ENCODE measurements at places on chromosomes 3 and 15.

- DNase-seq, result no peak
These were observed 78.0 kb downstream of the ALCAM start for GRCh38 chr3:105444725-105445124.

- DNase-seq, result no peak
These were observed 126.3 kb upstream of the TMEM108 start for GRCh38 chr3:132911741-132912415.

DNA sequence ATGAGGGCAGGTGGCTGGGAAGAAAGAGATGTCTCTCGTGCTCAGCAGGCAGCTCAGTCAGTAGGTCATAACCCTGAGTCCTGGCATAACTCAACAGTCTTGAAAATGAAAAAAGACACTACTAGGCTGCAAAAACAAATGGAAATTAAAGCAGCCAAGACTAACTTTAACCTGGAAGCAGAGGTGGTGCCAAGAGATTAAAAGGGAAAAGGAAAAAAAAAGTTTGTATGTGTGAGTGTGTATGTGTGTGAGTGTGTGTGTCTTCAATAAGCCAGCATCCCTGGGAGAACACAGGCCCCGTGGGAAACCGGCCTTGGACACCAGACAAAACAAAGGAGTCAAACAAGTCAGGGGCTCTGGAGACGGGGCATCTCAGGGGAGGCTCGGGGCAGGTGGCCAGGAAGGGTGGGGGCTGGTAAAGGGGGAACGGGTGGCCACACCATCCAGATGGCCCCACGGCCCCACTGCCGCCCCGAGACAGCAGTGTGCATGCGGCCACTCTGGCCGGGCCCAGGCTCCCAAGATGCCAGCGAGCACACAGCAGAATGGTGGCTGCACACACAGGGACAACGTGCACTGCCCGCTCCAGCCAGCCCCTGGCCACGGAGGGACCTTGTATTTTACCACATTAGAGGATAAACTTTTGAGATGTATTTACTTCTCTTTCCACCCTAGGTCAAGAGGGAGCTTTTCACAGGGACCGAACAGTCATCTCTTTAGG, 23.8 kb downstream of the CYFIP1 start:
- DNase-seq, result no peak

- no peak for DNase-seq
These were observed 110.3 kb upstream of the HACD2 start for GRCh38 chr3:123695152-123695551.

DNA sequence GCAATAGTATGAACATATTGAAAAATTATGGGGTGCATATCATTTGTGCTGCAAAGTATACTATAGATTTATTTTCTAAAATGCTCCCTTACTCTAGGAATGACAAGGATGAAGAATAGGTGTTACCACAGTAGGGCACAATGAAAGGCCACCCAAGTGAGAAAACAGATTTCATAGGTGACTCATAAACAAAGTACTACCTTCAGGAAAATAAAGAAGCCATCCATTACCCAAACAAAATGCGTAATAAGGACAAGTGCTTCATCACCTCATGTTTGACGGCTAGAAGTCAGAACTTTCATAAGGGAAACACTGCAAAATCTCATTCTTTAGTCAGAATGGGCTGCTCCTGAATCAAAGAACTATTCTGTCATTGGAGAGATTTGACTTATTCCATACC, 116.6 kb downstream of the MFSD1 start:
- no peak for DNase-seq

- no peak for DNase-seq
These were observed 95.6 kb downstream of the SCAPER start for GRCh38 chr15:76809412-76810103.

- DNase-seq, result no peak
These were observed 11.3 kb upstream of the CHST14 start for GRCh38 chr15:40459391-40460015.

- DNase-seq, result peak; percentile 18
These were observed 13.1 kb upstream of the BLOC1S6 start for GRCh38 chr15:45573961-45574629.

GRCh38 chr15:39301589-39301999, 279.3 kb upstream of the THBS1 start:
- no peak for DNase-seq

- no peak for DNase-seq
These were observed 76.0 kb downstream of the PTPRG start for GRCh38 chr3:61637088-61638051.

GRCh38 chr3:187104342-187104741, 35.0 kb downstream of the RPL39L start:
- DNase-seq, result peak; percentile 5

DNA sequence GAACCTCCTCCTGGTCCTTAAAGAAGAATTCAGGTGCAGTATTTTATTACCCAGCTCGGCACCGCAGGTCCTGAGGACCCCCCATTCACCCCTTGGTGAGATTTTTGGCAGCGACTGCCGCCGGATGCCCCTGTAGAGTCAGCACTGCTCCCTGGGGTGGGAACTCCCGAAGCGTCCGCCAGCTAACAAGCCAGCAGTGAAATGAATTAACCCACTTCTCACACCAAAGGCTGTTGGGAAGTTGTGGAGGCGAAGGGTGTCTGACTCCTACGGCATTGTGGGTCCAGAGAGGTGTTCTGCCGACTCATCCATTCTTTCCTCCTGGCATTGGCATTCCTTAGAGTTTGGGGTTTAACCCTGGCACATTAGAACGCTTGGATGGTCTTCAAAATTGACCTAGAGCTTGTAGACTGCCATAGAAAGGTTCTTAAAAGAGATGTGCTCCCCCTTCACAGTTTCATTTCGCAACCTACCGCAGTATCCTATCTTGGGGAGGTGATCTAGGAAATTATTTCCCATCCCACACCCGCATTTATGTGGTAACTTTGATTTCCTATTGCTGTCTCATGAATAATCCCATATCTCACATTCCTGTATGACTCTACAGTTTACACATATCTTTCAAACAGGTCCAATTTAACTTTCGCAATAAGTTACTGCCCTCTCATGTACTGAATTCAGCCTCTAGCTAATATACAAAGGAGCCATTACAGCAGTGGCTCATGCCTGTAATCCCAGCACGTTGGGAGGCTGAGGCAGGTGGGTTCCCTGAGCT, 879 bp upstream of the EIF5A2 start:
- no peak for DNase-seq

GRCh38 chr15:65740148-65740547, 51.9 kb downstream of the DENND4A start:
- DNase-seq, result no peak

DNA sequence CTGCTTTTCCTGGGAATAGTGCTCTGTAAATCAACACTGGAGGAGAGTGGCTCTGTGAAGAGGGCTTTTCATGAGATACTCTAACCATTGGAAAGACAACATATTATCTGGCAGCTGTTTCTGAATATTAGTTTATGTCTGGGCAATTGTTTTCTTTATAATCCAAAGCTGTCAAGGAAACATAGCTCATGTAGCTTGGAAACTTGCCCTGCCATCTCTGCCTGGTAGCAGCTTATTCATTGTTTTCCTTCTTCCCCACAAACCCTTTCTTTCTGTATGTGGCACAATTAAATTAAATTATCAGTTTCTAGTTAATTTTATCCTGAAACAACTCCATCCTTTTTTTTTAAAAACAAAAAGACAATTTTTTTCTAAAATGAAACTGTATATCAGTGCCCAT, 160.0 kb downstream of the EDEM1 start:
- DNase-seq, result peak; percentile 20
